ENCODE measurements at places on chromosomes 4 and X.

- H3K4me1 ChIP-seq = no peaks in the 10 kb centered on the region
- no peaks in the 10 kb centered on the region for H3K36me3 ChIP-seq
- no peak overlapping the region for H3K27ac ChIP-seq
- no peak for DNase-seq
- no peak overlapping the region for H3K4me3 ChIP-seq
- no peaks in the 10 kb centered on the region for H3K27me3 ChIP-seq
These were observed 6.1 kb downstream of the LPAR4 start for GRCh38 chrX:78753571-78753970.

DNA sequence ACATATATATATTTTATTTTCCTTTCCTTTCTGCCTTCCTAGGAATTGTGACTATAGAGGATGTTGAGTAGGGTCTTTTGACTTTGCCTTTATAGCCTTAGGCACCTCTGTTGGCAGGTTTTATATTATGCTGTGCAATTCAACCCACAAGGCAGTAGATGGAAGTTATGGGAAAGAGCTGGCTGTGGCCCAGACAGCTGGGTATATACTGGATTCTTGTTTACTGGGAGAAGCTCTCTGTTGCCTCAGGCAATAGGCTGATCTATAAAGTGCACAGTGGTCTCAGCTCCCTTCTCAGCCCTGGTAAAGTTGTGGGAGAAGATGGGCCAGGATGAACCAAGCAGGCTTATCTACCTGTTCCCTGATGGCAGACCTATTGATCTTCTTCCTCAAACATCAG lies 342.0 kb downstream of the GBA3 start:
- H3K36me3 ChIP-seq = no peaks in the 10 kb centered on the region
- H3K27me3 ChIP-seq = no peaks in the 10 kb centered on the region
- no peak overlapping the region for H3K4me3 ChIP-seq
- DNase-seq = no peak
- no peak overlapping the region for H3K27ac ChIP-seq
- peaks cover 3% of the 10 kb centered on the region for H3K4me1 ChIP-seq

DNA sequence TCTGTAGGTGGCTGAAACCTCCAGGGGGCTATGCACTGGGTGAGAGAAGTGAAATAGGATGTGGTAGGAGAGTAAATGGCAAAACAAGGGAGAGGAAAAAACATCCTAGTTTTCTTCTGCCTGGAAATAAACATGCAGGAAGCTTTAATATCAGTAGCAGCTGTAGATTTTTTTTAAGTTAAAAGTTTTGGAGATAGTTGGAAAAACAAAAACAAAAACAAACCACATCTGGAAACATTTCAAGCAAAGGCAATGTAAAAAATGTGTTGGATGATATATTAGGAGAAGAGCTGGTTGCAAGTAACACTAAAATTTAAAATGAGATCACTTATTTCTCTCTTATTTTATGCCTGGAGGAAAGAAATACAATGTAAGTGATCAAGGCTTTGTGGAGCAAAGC lies 388.0 kb downstream of the SPRY1 start:
- H3K27ac ChIP-seq = no peak overlapping the region
- no peaks in the 10 kb centered on the region for H3K27me3 ChIP-seq
- no peaks in the 10 kb centered on the region for H3K36me3 ChIP-seq
- H3K4me3 ChIP-seq = no peak overlapping the region
- H3K4me1 ChIP-seq = no peaks in the 10 kb centered on the region

DNA sequence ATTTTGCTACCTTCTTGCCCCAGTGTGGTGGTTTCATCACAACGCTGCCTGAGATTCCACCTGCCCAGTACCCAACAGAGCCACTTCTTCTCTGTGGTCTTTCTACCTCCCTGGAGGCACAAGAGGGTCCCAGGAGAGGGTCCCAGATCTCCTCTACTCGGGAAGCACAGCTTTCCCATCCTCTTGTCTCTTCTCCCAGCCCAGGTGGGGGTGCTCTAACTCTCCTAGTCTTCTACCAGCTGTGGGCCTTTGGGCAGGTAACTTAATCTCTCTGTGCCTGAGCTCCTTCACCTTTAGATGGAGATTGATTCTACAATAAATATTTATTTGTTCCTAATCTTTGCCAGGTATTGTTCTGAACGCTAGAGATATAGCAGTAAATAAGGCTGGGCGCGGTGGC lies 1.8 kb upstream of the HPGDS start:
- H3K4me3 ChIP-seq = no peak overlapping the region
- no peaks in the 10 kb centered on the region for H3K36me3 ChIP-seq
- DNase-seq = no peak
- H3K27me3 ChIP-seq = no peaks in the 10 kb centered on the region
- H3K4me1 ChIP-seq = no peaks in the 10 kb centered on the region
- H3K27ac ChIP-seq = no peak overlapping the region

DNA sequence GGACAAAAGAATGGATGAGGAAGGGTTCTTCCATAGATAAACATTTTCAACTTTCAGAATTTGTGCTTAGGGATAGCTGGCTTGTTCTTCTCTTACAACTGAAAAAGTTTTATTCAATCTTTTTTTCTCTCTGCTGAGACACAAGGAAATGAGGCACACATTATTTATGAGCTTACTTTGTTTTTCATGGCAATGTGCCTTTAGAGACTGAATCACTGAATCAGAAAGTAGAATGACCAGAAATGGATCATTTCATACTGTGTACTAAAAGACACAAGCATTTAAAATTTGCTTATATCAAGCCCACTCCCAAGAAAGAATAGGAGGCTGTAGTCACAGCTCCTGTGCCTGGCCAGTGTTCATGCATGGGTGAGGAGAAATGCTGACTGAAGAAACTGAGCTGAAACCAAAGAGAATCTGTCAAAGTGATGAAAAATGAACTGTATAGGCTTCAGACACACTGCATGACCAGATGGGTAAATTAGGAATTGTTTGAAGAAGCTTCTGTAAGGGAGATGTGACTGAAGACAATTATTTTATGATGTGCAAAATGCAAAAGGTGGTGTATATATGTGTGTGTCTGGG lies 413.8 kb downstream of the RAPGEF2 start:
- no peak overlapping the region for H3K4me3 ChIP-seq
- H3K36me3 ChIP-seq = no peaks in the 10 kb centered on the region
- no peak for DNase-seq
- H3K27ac ChIP-seq = no peak overlapping the region
- H3K27me3 ChIP-seq = no peaks in the 10 kb centered on the region
- no peaks in the 10 kb centered on the region for H3K4me1 ChIP-seq

DNA sequence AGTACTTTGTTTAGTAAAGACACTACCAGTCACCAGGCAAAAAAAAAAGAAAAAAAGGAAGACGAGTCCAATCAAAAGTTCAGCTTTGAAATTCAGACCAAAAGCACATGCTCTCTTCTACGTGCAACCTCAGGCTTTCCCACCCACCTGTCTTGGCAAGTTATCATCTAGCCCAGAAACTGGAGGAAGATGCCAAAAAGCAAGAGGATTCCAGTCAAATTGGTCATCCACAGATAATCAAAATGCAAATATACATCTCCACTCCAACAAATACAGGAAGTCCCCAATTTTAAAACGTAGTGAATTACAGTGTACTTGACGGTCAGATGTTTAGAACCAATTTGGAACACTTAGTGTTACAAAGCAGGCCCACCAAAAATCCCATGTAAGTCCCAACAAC lies 96.5 kb downstream of the PALLD start:
- peaks cover 37% of the 10 kb centered on the region for H3K4me1 ChIP-seq
- H3K27ac ChIP-seq = peak overlapping the region; percentile 82
- no peaks in the 10 kb centered on the region for H3K27me3 ChIP-seq
- no peak overlapping the region for H3K4me3 ChIP-seq
- no peaks in the 10 kb centered on the region for H3K36me3 ChIP-seq
- DNase-seq = no peak

GRCh38 chrX:16705370-16705769 lies 7.1 kb downstream of the CTPS2 start:
- no peaks in the 10 kb centered on the region for H3K36me3 ChIP-seq
- no peaks in the 10 kb centered on the region for H3K27me3 ChIP-seq
- H3K4me1 ChIP-seq = no peaks in the 10 kb centered on the region
- no peak overlapping the region for H3K4me3 ChIP-seq

- H3K27me3 ChIP-seq = no peaks in the 10 kb centered on the region
- peaks cover 32% of the 10 kb centered on the region for H3K36me3 ChIP-seq
- no peak for DNase-seq
- no peak overlapping the region for H3K4me3 ChIP-seq
These were observed 68.4 kb downstream of the NSG1 start for GRCh38 chr4:4455210-4455865.

DNA sequence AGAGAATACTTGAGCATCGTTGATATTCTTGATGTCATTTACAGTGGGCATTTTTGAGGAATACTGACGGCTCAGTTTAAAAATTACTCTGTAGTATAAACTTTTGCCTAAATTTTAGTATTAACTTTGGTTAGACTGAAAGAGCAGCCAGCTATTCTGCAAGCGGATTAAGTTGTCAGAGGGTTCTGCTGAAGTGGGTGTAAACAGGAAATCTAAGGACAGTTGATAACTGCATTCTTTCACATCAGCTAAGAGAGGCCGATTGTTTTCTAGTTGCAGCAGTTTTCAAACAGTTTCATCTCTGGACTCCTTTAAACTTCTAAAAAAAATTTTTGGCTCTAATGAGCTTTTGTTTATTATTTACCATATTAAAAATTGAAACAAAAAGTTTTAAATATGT lies 149.6 kb downstream of the RAPGEF2 start:
- H3K27me3 ChIP-seq = no peaks in the 10 kb centered on the region
- H3K4me3 ChIP-seq = no peak overlapping the region
- H3K36me3 ChIP-seq = no peaks in the 10 kb centered on the region
- H3K27ac ChIP-seq = no peak overlapping the region
- DNase-seq = no peak

- no peaks in the 10 kb centered on the region for H3K36me3 ChIP-seq
- DNase-seq = no peak
- H3K27me3 ChIP-seq = no peaks in the 10 kb centered on the region
- H3K27ac ChIP-seq = no peak overlapping the region
These were observed 272.4 kb upstream of the VCX start for GRCh38 chrX:7570432-7571029.

- peak overlapping the region; percentile 30 for H3K27ac ChIP-seq
- no peak overlapping the region for H3K4me3 ChIP-seq
- peaks cover 13% of the 10 kb centered on the region for H3K4me1 ChIP-seq
- no peaks in the 10 kb centered on the region for H3K27me3 ChIP-seq
- no peak for DNase-seq
These were observed 623.8 kb downstream of the EPHA5 start for GRCh38 chr4:65046192-65047133.

GRCh38 chr4:72555377-72555831 lies 13.6 kb downstream of the ADAMTS3 start:
- no peak overlapping the region for H3K27ac ChIP-seq
- H3K4me1 ChIP-seq = no peaks in the 10 kb centered on the region
- H3K4me3 ChIP-seq = no peak overlapping the region
- peaks cover 1% of the 10 kb centered on the region for H3K27me3 ChIP-seq

DNA sequence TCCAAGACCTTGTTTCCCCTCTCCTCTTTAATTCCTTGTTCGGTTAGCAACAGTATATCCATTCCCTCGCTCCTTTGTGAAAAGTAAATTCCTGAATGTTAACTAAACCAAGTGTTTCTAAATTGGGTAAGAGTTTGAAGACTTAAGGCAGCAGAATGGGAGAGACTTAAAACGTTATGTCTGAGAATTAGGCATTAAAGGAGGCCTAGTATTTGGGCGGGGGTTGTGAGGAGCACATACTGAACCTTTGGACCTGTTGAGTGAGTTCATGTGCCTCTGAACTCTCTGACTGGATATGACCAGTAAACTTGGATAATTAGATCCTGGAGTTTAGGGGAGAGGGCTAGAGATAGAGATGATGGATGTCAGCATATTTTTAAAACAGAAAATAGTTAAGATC lies 1.2 kb downstream of the MSMO1 start:
- peak overlapping the region; percentile 95 for H3K27ac ChIP-seq
- peaks cover 59% of the 10 kb centered on the region for H3K36me3 ChIP-seq
- H3K4me3 ChIP-seq = peak overlapping the region; percentile 61
- H3K4me1 ChIP-seq = peaks cover 26% of the 10 kb centered on the region
- H3K27me3 ChIP-seq = no peaks in the 10 kb centered on the region
- no peak for DNase-seq

DNA sequence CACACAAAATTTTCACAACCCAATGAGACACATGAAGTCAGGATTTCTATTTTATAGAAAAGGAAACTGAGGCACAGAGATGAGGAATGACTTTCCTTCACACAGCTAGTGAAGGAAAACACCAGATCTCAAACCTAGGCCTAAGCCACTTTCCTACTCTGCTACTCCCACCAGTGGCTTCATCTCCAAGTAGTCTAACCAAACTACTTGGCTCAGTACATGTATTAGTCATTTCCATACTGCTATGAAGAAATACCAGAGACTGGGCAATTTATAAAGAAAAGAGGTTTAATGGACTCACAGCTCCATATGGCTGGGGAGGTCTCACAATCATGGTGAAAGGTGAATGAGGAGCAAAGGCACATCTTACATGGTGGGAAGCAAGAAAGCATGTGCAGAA lies 196.6 kb downstream of the EVC2 start:
- no peaks in the 10 kb centered on the region for H3K36me3 ChIP-seq
- DNase-seq = no peak
- no peaks in the 10 kb centered on the region for H3K27me3 ChIP-seq
- H3K27ac ChIP-seq = no peak overlapping the region

DNA sequence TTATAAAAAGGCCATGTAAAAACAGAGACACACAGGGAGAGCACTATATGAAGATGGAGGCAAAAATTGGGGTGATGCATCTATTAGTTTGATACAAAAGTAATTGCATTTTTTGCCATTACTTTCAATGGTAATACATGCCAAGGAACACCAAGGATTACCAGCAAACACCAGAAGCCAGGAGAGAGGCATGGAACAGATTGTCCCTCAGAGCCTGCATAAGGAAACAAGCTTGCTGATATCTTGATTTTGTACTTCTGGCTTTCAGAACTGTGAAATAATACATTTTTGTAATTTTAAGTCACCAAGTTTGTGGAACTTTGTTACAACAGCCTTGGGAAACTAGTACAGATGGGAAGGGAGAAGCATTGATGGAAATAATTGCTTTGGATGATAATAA lies 45.6 kb upstream of the BOD1L1 start:
- no peak overlapping the region for H3K27ac ChIP-seq
- no peak for DNase-seq
- no peak overlapping the region for H3K4me3 ChIP-seq
- no peaks in the 10 kb centered on the region for H3K36me3 ChIP-seq
- no peaks in the 10 kb centered on the region for H3K27me3 ChIP-seq
- H3K4me1 ChIP-seq = no peaks in the 10 kb centered on the region

DNA sequence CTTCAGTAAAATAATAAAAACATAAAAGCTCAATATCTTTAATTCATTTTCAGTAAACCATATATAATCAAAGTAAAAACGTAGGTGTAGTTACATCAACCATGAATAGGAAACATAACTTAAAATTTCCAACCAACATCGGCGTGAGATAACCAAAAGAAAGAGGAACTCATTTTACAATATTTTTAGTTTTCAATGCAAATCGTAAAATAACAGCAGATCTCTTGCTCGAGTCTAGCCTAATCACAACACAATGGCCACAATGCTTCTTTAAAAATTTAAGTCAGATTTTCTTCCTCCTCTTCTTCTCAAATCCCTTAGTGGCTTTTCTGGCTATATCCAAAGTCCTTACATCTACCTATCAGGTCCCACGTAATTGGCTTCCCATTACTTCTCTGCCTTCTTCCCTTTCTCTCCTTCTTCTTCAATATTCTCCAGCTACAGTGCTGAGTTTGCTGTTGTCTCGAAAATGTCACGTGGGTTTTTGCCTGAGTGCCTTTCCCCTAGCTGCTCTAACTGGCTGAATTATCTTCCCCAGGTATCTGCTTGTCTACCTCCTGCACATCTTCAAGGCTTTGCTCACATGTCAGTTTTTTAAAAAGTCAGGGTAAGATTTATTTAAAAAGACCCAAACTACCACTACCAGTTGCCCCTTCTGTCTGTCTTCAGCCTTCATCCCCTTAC lies 90.9 kb upstream of the BANK1 start:
- no peaks in the 10 kb centered on the region for H3K4me1 ChIP-seq
- no peak overlapping the region for H3K27ac ChIP-seq
- no peaks in the 10 kb centered on the region for H3K27me3 ChIP-seq
- H3K36me3 ChIP-seq = no peaks in the 10 kb centered on the region

GRCh38 chrX:129784371-129784770 lies 4.6 kb downstream of the SASH3 start:
- DNase-seq = no peak
- no peaks in the 10 kb centered on the region for H3K4me1 ChIP-seq
- no peak overlapping the region for H3K27ac ChIP-seq

Data from RWPE2 (cell line).